Spinal cord (tissue), 10 donors: ENCODE measurements at places on chromosomes 16 and 17. TPM values are rescaled to one million over a fixed set of nuclear protein-coding genes. Genes with fewer than 3 reads are reported as not detected.

CDK3 gene
- total RNA-seq = 3.8 TPM

TRPV2 gene
- 4.5 TPM for total RNA-seq

CD79B gene
- total RNA-seq = 1.1 TPM

TM4SF5 gene
- total RNA-seq = not detected

CACNG5 gene
- 12.2 TPM for total RNA-seq

CYLD gene
- 35.9 TPM for total RNA-seq

PSMD3 gene
- total RNA-seq = 85.0 TPM

PRSS33 gene
- total RNA-seq = 0.17 TPM

PRSS36 gene
- 1.4 TPM for total RNA-seq

AGRP gene
- not detected for total RNA-seq

TIGD7 gene
- total RNA-seq = 20.3 TPM

CLEC3A gene
- not detected for total RNA-seq

PRR15L gene
- total RNA-seq = 0.17 TPM

KRTAP9-4 gene
- total RNA-seq = not detected

OR3A3 gene
- not detected for total RNA-seq

CRHR1 gene
- total RNA-seq = 3.2 TPM

PPP1R27 gene
- 0.17 TPM for total RNA-seq

DPEP2 gene
- 2.7 TPM for total RNA-seq

KRTAP3-2 gene
- not detected for total RNA-seq

TEX14 gene
- total RNA-seq = 0.30 TPM

SLC16A11 gene
- 0.20 TPM for total RNA-seq

NEK8 gene
- total RNA-seq = 1.5 TPM

ARL5C gene
- not detected for total RNA-seq

CCL8 gene
- 0.72 TPM for total RNA-seq
